Activated CD4-positive, alpha-beta T cell treated with anti-CD3 and anti-CD28 coated beads, Interleukin-2, amount 50 U/mL, for 24 hours (primary cell): ENCODE measurements at places on chromosomes 13 and 19.

DNA sequence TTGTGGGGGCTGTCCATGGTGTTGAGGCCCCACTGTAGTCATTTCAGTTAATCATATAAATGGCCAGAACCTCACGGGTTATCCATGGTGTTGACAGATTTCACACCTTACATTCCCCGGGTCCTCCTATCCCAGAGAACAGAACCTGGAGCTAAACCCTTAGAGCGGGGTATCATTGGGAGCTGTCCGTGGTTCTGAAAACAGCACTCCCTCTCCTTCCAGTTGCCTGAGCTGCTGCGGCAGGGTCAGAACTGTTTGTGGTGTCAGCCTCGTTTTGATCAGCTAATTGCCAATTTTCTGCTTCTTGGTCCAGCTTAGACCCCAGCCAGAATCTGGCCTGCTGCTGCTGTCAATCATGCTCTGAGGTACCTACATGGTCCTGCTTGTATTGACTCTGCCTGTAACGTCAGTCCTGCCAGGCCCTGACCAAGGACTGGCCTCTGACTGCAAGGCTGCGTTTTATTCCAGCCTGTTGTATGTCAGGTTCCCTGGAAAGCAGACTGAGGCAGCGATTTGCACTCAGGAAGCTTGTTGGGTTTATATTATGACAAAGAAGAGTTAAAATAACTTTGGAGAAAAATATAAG is 55.8 kb upstream of the KCTD15 start:
- no peak for DNase-seq

- no peak for DNase-seq
These were observed 41.7 kb upstream of the ZNF91 start for GRCh38 chr19:23436944-23437343.

- no peak for DNase-seq
These were observed 4.9 kb upstream of the ZNF787 start for GRCh38 chr19:56125806-56126590.

- DNase-seq = no peak
These were observed 287.5 kb downstream of the ATP8A2 start for GRCh38 chr13:25659091-25659795.

GRCh38 chr19:51887522-51888498 is at the start of gene ZNF577:
TSS of gene ZNF577 (minus strand) at chr19:51887951. CDS start at chr19:51880382, 7,569 bp downstream.
- peak; percentile 41 for DNase-seq

GRCh38 chr13:30148171-30148754 is 159.1 kb downstream of the KATNAL1 start:
- DNase-seq = no peak

- no peak for DNase-seq
These were observed 37.5 kb upstream of the PNMA8B start for GRCh38 chr19:46533078-46533620.

DNA sequence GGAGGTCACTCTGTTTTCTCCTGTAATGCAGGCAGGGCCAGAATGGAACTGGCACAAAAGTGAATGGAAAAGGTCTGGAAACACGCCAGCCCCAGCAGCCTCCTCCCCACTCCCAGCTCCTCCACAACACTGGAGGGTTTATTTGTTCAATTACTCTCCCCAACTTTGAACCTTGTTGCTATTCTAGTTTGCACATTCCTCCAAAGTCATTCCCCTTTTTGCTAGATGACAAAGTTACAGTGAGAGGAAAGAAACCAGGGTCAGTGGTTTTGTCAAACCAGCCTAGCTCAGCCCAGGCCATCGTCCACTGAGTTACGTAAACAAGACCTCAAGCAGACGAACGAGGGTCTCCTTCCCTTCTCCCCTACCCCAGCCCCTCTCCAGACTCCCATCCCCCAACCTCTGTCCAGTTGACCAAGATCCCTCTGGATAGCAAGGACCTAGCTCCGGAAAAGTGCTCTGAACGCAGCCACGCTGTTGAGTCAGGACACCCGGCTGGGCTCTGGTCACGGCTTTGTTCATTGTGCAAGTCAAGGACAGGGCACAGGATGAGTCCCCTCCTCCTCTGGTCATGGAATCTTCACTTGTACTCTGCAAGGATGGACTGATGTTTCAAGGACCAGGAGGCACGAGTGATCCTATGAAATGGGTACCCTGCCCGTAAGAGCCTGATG is 180.0 kb downstream of the USP12 start:
- no peak for DNase-seq

DNA sequence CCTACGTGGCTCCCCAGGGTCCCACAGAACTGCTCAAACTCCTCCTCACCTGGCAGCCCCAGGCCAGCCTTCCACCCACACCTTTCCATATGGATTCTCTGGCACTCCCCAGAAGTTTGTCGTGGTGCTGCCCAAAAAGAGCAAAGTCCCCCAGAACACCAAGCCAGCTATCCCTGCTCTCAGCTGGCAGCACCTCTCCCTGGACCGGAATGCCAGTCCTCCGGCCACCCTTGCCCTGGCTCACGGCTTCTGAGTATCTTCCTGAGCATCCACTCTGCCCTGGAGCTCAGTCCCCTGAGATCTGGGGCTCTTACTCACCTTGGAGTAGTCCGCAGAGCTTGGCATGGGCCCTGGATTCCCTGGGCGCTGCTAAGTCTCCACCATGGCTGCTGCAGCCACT is 166.5 kb upstream of the ZNF507 start:
- DNase-seq = no peak

DNA sequence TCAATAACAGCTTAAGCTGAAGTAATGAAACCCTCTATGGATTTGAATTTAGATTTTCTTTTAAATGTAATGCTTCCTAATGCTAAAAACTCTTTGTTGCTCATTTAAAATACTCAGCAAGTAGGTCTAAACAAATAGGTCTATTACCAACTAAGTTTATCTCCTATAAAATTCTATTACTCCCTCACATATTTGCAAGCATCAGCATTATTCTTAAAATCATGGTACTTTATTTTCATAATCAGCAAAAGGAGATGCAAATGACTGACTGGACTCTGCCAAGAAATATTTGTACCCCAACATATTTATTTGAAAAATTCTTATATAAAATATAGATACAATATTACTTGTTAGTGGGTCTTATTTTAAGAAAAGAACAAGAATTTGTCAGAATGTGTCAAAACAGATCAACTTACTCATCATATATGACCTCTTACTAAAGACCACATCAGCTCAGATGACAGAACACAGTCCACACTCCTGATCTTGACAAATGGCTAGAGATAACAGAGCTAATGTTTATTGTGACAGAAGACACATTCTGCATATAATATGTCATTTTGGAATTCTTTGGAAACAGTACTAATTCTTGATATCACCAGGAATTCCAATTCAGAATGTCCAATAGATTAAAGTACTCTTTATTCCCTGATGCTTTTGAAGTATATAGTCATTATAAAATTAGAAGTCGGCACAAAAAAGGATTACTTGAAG is 704.6 kb upstream of the PCDH9 start:
- no peak for DNase-seq

DNA sequence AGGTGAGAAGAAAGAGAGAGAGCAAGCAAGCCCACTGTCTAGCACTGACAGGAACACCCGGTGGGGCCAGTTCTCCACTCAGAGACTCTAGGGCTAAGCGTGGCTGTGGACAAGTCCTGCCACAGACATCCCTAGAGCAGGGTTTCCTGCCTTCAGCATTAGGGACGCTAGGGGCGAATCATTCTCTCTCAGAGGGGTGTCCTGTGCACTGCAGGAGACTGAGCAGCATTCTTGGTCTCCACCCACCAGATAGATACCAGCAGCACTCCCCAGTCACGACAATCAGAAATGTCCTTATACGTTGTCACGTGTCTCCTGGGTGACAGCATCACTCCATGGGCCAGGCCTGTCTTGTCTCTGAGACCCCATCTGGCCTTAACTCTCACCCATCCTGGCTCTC is 1.5 kb downstream of the OR10H1 start:
- DNase-seq = no peak

DNA sequence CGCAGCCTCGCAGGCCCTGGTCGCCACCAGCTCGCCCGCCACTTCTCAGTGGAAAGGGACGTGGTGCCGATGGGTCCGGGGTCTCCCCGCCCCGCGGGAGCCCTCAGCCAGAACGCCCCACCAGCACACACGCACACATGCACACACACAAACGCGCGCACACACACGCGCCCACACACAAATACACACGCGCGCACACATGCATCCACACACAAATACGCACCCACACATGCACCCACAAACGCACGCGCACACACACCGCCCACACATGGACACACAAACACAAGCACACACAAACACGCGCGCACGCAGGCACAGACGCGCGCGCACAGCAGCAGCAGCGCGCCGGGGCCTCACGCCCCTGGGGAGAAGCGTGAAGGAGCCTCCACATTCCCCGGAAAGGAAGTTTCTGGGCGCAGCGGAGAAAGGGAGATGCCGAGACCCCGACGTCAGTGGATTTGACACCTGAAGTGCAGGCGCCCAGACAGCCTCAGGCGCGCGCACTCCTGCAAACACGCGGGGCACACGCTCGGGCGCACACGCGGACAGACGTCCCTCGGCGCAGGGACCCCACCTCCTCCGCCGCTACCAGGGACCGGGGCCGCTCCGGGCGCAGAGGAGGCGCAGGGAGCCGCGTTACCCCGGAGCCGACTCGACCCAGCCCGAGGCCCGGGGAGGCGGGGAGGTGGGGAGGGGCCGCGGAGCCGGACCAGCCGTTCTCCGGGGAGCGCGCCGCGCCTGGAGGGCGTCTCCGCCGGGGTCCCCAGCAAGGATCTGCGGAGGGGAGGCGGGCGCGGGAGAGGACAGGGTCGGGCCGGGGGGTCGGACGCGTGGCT is 622 bp downstream of the RASA3 start:
- no peak for DNase-seq

- DNase-seq = no peak
These were observed 2.8 kb downstream of the SWSAP1 start for GRCh38 chr19:11377237-11377636.

DNA sequence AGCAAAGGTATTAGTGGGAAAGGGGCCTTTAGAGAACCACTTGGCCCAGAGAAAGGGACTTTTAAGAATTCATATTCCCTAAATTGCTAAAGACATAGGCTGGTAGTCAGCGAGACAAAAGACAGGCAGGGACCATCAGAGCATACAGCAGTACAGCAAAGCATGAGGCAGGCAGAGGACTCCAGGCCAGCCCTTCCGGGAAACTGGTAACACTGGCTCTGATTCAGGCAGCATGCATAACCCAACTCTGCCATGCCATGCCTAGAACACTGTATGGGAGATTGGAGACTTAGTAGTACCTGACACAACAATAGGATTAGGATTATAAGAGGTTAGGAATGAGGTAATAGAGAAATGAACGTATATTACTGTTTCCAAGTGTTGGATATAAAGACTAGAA is 34.9 kb downstream of the CAB39L start:
- DNase-seq = no peak

GRCh38 chr13:52112591-52112990 is 16.3 kb downstream of the NEK5 start:
- DNase-seq = no peak

- DNase-seq = no peak
These were observed 1.1 kb downstream of the CCNE1 start for GRCh38 chr19:29812881-29813275.

DNA sequence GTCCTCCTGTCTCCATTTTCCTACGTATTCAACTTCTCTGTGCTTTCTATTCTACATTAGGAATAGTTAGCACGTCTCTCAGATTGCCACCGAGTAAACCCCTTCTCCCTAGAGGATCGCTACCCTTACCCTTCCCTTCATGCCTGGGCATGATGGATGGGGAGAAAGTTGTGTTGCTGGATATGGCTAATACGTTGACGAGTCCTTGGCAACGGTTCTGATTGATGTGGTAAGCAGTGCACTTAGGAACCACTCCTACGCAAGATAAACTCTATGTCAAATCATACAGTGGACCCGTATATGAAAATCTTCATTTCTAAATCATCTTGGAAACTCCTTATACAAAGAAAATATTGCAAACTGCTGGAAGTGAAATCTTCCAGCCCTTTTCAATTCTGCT is 224.5 kb downstream of the EFNB2 start:
- DNase-seq = no peak

DNA sequence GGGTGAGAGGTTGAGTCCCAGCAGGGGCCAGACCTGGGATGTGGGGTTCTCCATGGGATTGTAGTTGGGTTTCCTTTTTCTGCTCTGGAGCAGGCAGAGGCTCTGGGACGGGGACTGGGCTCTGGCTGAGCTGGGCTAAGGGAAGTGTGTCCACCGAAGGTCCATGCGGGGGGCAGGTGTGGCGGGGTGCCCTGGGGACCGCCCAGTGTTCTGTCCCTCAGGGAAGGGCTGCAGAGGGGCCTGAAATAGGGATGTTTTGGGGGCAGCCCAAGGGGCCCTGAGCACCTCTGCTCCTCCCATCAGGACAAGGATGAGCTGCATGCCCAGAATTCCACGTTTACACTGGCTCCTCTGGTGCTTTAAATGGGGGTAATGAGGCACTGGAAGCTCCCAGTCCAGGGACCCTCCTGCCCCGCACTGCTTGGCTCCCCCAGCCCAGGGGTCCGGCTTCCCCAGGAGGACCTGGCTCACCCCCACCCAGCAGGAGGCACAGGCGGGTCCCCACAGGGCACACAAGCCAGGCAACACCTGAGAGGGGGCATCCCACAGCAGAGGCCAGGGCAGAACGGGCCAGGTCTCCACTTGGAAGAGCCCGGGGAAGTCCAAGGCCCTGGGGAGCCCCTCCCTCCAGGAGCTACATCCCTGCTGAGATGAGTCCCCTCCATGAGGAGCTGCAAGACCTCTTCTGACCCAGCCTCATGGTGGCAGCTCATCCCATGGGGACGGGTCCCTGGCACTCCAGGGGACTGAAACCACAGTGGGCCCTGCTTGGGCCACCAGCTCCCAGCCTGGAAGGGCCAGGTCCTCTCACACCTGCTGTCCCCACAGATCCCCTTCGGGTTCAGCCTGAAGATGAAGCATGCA is 14.7 kb upstream of the ZNF14 start:
- DNase-seq = no peak

DNA sequence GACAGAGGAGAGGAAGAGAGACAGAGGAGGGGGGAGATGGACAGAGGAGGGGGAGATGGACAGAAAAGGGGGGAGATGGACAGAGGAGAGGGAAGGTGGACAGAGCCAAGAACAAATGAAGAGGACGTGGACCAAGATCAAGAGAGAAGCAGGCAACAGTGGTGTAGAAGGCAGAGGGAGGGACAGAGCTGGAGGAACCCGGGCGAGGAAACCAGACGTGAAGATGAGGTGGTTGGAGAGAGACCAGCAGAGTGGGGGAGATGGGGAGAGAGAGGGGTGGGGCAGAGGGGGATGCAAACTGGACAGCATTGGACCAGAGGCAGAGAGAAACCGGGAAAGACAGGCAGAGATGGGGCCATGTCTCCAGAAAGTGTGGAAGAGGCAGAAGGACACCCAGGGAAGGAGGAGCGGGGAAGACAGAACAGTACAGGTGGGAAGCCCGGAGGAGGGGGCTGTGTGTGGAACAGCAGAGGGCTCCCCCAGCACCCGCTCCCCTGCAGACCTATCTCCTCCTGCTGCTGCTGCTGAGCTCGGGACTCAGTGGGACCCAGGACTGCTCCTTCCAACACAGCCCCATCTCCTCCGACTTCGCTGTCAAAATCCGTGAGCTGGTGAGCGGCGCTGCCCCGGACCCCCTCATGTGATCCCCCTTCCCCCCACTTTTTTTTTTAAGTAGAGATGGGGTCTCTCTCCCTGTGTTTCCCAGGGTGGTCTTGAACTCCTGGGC is 1.3 kb downstream of the FLT3LG start:
- DNase-seq = no peak

- no peak for DNase-seq
These were observed 14.6 kb downstream of the ZNF69 start for GRCh38 chr19:11902228-11902627.

- DNase-seq = no peak
These were observed 121.7 kb downstream of the NHLRC3 start for GRCh38 chr13:39159846-39160370.

- no peak for DNase-seq
These were observed 83.5 kb downstream of the CHST8 start for GRCh38 chr19:33705090-33705847.

- DNase-seq = no peak
These were observed 160.1 kb downstream of the KDM4B start for GRCh38 chr19:5128936-5129389.
